NCI-H748 treated with DMSO at 0.1 percent for 48 hours (cell line): ENCODE measurements at places on chromosomes 6 and 20.

DNA sequence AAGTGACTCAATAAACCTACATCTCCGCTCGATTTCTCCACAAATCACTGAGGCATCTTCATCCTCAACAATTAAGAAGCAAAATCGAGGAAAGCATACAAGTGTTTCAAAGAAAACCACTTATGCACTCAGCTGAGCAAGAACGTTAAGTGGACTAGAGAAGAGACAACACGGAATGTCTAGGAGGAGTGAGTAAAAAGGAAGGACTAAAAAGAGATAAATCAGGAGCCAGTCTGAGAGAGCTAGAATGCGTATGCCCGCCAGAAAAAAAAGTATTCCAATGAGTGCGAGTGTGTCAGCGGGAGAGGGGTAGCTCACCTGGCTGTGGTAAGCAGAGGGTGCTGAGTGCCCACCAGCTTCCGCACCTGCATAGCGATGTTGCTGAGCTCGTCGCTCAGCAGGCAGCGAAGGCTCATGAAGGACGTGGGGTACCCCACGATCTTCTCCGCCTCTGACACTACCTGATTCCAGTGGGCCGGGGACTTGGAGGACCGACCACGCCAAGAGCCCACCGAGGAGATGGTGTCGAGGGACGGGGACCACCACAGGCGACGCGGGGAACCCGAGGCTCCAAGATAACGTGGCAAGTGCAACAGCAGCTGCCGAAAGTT is 587 bp downstream of the PDSS2 start:
- peak; percentile 32 for DNase-seq

DNA sequence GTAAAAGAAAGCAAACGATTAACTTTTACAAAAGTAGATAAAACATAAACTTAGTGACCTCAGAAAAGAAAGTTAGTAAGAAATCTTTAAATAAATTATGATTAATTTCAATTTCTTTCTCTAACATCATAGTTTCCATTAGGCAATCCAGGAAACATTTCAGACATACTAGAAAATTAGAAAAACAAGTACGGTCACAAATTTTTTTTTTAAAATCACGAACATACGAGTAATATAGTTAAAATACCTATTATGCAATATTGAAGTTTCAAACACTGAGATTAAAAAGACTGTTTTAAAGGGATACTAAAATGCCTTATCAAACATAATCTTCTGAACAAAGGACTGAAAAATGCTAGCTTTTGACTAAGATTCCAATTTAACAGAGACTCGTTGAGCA is 26.2 kb downstream of the NOL7 start:
- no peak for DNase-seq

- DNase-seq: no peak
These were observed 23.4 kb upstream of the RNF144B start for GRCh38 chr6:18363746-18364145.

- no peak for DNase-seq
These were observed 189.8 kb upstream of the FOXQ1 start for GRCh38 chr6:1122083-1122482.

DNA sequence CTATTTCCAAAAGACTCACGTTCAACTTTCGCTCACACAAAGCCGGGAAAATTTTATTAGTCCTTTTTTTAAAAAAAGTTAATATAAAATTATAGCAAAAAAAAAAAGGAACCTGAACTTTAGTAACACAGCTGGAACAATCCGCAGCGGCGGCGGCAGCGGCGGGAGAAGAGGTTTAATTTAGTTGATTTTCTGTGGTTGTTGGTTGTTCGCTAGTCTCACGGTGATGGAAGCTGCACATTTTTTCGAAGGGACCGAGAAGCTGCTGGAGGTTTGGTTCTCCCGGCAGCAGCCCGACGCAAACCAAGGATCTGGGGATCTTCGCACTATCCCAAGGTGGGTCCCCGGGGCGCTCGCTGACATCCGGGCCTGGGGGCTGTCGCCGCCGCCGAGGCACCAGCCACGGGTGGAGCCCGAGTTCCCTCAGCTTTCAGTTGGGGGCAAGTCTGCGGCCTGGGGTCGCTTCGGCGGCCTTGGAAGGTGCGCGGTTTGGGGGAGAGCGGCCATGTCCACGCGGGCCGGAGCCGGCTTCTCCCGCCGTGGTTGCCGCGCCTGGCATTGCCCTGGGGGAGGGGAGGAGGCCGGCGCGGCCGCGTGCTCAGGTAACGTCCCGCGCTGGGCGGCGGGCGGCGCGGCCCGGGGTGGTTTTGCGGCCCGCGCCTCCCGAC is 429 bp downstream of the AMD1 start:
- DNase-seq: no peak

DNA sequence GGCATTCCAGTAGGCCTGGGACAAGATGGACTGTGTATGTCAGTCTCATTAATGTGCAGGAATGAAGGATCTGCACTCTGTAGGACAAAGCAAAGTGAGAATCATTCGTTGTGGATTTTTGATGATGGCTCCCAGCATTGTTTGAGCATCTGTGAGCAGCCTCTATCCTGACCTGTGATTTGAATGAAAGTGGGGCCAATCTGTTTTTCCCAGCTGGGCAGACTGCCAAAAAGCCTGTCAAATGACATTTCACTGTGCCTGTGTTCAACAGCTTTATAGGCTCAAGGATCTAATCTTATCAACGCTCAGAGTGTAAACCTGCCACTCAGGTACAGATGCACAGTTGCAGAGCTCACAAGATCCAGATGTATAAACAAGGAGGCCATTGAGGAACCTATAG is 86.7 kb upstream of the SYNDIG1 start:
- DNase-seq: peak; percentile 66

DNA sequence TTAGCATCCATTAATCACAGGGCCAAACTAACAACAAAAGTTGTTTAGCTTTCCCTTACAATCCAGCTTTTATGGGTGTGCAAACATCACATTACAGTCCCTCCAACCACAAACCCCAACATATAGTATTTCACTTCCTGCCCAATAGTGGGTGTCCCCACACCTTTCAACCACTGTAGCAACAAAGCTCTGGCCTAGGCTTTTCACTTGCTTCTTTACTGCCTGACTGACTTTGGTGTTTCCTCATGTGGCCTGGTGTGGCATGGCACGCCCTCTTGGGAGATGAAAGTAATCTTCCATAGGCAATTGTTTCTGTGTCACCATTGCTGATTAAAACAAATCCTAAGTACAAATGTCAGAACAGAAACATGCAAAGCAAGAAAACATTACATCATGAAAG is 46.3 kb downstream of the MCM8 start:
- DNase-seq: no peak

DNA sequence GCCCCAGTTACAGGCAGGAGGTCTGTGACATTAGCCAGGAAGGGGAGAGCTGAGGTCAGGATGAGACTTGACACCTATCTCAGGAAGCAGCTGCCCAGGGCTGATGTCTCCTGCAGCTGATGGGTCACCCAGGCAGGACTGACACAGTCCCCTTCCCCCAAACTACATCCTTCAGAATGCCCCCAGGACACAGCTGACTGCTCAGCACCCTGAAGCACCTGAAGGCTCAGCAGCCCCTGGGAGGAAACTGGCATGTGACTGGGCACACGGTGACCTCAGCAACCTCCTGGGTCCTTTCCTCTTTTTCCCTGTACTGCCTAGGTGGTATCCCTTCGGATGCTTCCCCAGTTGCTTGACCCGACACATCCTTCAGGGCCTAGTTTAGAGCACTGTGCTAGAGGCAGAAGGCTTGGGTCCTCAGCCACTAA is 1.9 kb downstream of the SDC4 start:
- DNase-seq: no peak

- no peak for DNase-seq
These were observed 606 bp downstream of the ID4 start for GRCh38 chr6:19837511-19838441.

DNA sequence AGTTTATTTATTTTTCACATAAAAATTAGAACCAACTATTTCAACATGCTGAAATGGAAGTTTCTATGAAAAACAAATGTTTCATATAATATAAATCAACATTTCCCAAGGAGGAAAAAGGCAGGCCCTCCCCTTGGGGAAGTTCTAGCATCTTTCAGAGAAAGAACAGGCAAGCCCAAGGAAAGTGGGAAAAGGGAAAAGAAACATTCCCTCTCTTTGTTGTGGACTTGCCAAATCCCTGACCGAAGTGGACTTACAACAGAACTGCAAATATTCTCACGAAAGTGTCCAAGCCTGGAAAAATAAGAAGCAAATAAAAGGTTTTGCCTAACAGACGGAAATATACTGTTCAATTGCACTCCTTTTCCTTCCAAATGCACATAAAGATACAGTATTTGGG is 214.4 kb downstream of the ATXN1 start:
- DNase-seq: no peak

DNA sequence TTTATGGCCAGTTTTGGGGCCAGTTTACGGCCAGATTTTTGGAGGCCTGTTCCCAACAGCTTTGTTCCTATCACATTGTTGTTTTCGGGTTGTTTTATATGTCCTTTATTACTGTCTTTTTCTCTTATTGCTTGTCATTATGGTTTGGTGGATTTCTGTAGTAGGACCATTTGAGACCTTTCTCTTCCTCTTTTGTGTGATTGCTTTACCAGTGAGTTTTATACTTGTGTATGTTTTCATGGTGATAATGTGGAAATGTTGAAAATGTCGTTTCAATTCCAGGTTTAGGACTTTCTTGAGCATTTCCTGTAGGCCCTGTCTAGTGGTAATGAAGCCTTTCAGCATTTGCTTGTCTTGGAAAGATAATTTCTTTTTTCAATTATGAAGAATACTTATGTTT is 17.8 kb downstream of the HLA-B start:
- DNase-seq: no peak

DNA sequence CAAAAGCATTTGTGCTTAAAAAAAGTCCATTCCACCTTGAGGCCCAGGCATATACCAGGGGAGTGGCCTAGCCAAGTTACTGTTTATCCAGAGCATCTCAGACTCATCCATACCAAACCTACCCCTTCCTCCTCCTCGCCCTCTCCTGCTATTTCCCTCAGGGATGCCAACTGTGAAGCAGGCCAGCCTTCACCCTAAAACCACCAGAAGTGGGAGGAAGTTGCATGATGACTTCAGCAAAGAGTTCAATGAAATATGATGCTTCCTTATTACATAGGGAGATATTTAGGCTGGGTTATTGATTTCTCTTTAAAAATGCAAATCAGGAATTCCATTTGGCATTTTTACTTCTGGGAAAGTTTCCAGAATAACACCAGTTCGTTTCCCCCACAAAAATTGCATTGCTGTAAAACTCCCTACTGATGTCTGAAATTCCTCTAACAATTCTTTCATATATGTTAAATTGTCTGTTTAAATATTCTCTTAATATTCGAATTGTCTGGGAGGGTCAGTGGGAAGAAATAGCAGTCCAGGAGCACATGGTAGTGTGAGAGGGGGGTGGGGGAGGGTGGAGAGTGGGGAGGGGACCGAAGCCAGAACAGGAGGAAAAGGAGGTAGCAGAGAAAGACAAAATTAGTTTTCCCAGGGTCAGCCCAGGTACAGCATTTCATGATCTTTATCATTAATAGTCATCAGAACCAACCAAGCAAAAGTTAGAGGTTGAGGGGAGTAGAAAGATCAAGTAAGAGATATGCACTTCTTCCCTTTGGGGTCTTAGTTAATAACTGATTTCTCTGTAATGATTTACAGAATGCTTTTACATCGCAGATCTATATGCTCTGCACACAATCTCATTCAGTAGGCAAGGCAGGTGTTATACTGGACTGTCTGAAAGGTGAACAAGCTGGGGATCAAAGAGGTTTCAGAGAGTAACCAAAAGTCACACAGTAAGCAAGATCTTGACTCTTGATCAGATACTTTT is 1.7 kb upstream of the TCP11 start:
- no peak for DNase-seq

- DNase-seq: no peak
These were observed 129.3 kb downstream of the CD83 start for GRCh38 chr6:14246876-14247275.

DNA sequence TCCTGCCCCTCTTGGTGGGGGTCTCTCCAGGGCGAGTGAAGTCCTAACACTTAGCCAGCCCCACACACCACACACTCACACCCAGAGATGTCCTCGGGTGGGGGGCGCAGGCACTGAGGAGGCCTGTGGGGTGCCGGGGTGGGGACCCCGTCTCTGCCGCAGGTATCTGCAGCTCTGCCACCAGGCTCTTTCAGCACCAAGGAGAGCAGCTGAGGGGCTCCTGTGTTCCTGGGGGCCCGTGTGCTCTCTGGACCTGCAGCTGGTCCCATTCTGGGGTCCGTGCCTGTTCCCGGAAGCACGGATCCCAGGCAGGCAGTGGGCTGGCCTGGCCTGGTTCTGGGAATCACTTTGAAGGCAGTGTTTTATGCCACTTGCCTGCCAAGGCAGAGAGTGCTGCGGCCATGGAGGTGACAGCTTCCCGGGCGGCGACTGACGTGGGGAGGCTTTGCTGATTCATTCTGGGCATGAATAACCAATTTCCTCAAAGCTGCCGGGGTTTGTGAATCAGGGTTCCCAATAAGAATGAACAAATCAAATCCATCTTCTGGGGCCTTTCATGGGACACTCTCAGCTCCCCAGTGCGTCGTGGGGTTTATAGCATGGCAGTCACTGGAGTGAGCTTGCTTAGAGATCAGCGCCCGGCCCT is 54.4 kb upstream of the SLCO4A1 start:
- DNase-seq: no peak

DNA sequence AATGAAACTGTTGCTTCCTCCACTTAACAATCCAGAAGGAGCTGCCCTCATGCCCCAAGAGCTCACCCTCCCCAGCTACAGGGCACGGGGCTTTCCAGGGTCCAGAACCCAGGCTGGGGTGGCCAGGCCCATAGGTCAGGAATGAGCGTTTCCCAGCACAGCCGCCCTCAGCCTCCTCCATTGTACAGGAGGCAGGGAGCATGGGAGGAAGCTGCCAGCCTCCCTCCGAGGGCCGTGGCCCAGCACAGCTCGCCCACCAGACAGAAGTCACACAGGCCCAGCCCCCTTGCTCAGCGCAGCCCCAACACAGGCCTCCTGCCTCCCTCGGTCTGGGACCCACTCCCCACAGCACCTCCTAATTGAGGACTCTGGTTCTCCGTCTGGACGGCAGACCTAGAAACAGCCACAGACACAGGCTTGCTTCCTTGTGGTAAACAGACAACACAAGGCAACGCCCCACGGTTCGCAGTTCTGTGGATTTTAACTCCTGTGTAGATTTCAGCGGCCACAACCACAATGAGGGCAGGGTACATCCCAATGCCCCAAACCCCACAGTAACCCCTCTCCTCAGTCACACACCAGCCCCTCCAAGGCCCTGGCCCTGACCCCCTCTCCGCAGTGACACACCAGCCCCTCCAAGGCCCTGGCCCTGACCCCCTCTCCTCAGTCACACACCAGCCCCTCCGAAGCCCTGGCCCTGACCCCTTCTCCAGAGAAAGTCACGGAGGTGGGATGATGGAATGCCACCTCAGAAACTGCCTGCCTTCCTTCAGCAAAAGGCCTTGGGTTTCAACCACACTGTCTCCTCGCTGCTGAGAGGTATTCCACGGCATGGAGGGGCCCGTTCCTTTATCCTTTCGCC is 173.5 kb downstream of the DLL1 start:
- no peak for DNase-seq
